ENCODE measurements at places on chromosomes 1 and 21.

DNA sequence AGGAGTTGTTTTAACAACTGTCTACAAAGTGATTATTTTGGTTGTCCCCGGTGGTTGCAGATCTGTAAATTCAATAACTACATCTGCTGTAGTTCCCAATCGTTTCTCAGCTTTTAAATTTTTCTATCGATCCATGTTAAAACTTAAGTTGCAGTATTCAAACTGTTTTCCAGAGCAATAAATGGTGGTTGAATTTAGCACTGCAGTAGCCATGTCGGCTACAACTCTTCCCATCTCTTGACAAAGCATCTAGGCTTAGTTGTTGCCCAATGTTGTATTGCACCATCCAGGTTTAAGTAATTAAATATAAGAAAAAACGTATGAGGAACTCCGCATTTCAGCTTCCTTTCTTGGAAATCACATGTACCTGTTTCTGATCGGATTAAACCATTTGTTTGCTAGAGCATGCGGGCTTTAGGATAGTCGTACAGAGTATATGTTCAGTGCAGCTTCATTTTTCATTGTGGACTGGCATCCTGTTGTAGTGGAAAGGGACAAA, 996 bp downstream of the CNIH4 start:
- DNase-seq, result no peak

GRCh38 chr1:9701665-9702064, 50.1 kb downstream of the PIK3CD start:
- no peak for DNase-seq

GRCh38 chr1:14926229-14926628, 227.3 kb upstream of the TMEM51 start:
- no peak for DNase-seq

DNA sequence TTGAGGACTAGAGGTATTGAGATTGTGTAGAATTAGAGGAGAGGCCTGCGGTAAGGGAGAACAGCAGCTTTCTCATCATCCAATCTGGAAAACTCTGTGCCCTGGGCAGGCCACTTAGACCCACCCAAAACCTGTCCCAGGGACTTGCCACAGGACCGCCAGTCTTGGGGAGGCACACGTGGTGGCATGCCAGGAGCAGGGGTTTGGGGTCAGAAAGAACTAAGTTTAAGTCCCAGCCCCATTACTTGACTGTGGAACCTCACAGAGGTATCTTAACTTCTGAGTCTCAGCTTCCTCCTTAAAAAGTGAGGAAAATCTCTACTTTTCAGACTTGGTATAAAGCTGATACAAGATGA, 356.6 kb downstream of the HHAT start:
- DNase-seq, result no peak

- DNase-seq, result no peak
These were observed 4.2 kb downstream of the SFPQ start for GRCh38 chr1:35188578-35189392.

DNA sequence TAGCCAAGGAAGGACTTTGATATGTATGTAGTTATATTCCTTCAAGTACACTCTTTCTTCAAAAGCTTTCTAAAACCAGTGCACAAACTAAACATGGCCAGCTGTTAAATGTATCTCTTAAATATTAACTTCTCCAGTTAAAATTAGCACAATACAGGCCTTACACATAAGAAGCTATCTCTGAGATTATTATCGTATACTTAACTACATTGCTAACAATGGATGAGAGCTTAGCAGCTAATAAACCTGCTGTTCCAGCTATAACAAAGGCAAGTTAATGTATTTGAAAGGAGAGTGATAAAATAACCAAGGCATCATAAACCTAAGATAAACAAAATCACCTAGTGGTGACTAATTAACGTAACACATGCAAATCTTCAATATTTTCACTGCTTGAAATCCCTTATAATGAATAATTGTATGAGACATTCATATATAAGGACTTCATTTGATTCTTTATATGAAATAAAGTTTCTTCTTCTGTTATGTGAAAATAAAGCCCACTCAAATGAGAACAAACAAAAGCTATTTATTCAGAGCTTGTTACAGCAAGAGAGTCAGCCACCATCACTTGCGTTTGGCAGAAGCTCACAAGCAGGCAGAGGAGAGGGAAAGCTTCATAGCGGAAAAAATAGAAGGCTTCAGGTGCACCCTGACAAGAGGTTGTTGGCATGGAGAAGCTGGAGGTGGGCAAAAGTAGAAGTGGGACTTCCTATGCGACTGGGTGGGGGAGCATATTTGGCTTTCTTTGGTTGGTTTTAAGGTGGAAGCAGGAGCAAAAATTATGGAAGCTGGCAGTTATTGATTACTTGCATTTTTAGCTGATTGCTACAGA, 274.1 kb upstream of the CHRM3 start:
- no peak for DNase-seq

All from stimulated activated CD8-positive, alpha-beta memory T cell treated with anti-CD3 and anti-CD28 coated beads, Interleukin-2, amount 100 ng/mL, for 1 hour (primary cell).